HCT116 (cell line): ENCODE measurements at places on chromosomes 6 and 20. TPM values are rescaled to one million over a fixed set of nuclear protein-coding genes. Genes with fewer than 3 reads are reported as not detected.

DNA sequence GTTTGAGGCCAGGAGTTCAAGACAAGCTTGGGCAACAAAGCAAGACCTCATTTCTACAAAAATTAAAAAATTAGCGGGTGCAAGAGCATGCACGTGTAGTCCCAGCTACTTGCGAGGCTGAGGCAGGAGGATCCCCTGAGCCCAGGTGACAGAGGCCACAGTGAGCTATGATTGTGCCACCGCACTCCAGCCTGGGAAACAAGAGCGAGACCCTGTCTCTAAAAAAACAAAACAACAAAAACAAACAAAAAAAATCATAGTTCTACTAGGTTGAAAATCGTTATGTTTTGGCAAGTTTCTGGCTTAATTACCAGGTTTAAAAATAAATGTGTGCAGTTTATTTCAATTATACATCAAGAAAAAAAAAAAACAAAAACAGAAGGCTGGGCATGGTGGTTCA is 2.6 kb downstream of the EIF2S2 start:
- no peaks in the 10 kb centered on the region for H3K27me3 ChIP-seq
- no peak overlapping the region for H3K4me3 ChIP-seq
- H3K4me1 ChIP-seq = peaks cover 7% of the 10 kb centered on the region; the same call in 1 of the 2 replicates
- H3K27ac ChIP-seq = no peak overlapping the region
- peaks cover 18% of the 10 kb centered on the region for H3K36me3 ChIP-seq

- no peak overlapping the region for H3K27ac ChIP-seq
- H3K27me3 ChIP-seq = no peaks in the 10 kb centered on the region
- no peak overlapping the region for H3K4me3 ChIP-seq
- H3K4me1 ChIP-seq = no peaks in the 10 kb centered on the region
Measured at GRCh38 chr6:129546702-129547101, 163.3 kb downstream of the ARHGAP18 start.

GRCh38 chr20:58251979-58252591 is 23.6 kb upstream of the ANKRD60 start:
- no peaks in the 10 kb centered on the region for H3K27me3 ChIP-seq
- peaks cover 14% of the 10 kb centered on the region for H3K4me1 ChIP-seq
- peak; percentile 80 for DNase-seq
- H3K4me3 ChIP-seq = no peak overlapping the region
- peak overlapping the region; percentile 27; the same call in 1 of the 2 replicates for H3K27ac ChIP-seq
- H3K36me3 ChIP-seq = no peaks in the 10 kb centered on the region

- no peak for DNase-seq
- H3K4me3 ChIP-seq = no peak overlapping the region
- no peaks in the 10 kb centered on the region for H3K36me3 ChIP-seq
- no peak overlapping the region for H3K27ac ChIP-seq
- no peaks in the 10 kb centered on the region for H3K4me1 ChIP-seq
- no peaks in the 10 kb centered on the region for H3K27me3 ChIP-seq
Measured at GRCh38 chr6:25886066-25886465, 12.0 kb upstream of the SLC17A3 start.

- H3K27ac ChIP-seq = no peak overlapping the region
- no peak overlapping the region for H3K4me3 ChIP-seq
- H3K4me1 ChIP-seq = no peaks in the 10 kb centered on the region
- peaks cover 39% of the 10 kb centered on the region for H3K36me3 ChIP-seq
Measured at GRCh38 chr6:142173980-142174379, 26.9 kb downstream of the VTA1 start.

DNA sequence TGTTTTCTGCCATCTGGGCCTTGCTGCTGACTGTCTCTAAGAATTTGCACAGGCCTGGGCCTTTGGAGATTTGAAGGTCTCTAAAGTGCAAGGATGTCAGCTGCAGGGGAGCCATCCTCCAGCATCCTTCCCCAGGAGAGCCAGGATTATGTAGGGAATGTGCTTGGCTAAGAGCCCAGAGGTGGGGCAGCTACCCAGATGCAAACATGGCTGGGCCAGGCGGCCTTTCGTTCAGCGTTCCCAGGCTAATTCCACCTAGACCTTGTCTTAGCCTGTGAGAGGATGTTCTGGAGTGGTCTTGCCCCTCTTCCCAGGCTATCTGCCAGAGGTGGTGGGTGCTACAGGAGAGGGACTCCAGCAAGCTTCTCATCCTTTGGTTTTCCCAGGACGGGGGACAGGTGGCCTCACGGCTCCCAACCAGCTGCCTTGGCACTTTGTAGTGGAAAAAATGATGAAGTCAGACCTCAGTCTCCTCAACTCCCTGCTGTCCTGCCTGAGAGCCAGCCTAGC is 7.7 kb upstream of the PTGIS start:
- no peaks in the 10 kb centered on the region for H3K27me3 ChIP-seq
- no peak overlapping the region for H3K4me3 ChIP-seq
- H3K36me3 ChIP-seq = no peaks in the 10 kb centered on the region
- no peak overlapping the region for H3K27ac ChIP-seq
- no peak for DNase-seq

DNA sequence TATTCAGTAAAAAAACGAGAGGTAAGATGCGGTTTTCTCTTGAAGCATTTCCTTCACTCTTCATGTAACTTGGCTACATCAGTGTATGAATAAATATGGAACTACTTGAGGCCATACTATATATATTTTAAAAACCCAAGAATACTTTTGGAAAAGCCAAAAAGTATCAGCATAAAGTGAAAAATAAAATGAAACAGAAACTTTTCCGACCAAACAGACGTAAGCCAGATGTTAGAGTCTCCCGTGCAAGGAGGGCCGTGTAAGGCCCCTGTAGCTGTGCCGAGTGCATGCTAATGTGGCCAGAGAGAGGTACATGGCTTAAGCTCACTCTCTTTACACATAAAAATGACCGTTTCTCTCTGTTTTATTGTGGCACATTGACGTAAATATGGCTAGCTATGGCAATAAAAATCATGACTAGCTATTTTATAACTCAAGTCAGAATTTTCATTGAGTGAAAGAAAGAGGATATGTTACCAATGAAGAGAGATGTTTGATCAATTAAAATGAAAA is 140.1 kb upstream of the GMDS start:
- DNase-seq = no peak
- no peak overlapping the region for H3K4me3 ChIP-seq
- no peaks in the 10 kb centered on the region for H3K4me1 ChIP-seq

GLP1R gene
- total RNA-seq = not detected

BMP2 gene
- 0.15 TPM for total RNA-seq

- no peaks in the 10 kb centered on the region for H3K27me3 ChIP-seq
- H3K27ac ChIP-seq = no peak overlapping the region
- no peak overlapping the region for H3K4me3 ChIP-seq
- H3K36me3 ChIP-seq = no peaks in the 10 kb centered on the region
- peaks cover 7% of the 10 kb centered on the region for H3K4me1 ChIP-seq
Measured at GRCh38 chr20:3739054-3739925, 6.8 kb downstream of the HSPA12B start.

- no peak overlapping the region for H3K4me3 ChIP-seq
- H3K4me1 ChIP-seq = no peaks in the 10 kb centered on the region
- H3K27ac ChIP-seq = no peak overlapping the region
- no peak for DNase-seq
Measured at GRCh38 chr20:62219101-62219991, 732 bp downstream of the HRH3 start.

DNA sequence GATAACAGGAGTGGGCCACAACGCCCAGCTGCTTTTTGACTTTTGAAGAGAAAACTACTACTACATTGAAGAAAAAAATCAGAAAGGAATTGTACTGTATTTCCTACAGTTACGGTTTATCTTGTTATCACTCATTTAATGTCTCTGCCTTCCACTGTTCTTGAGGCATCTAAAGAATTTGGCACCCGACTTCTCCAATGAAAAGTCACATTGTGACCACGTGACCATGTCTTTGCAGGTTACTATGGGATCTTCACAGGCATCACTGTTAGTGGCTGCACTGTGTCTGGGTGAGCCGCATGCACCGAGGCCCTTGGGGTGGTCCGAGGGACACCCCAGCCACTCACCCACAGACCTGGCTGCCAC is 26.8 kb downstream of the RRBP1 start:
- no peaks in the 10 kb centered on the region for H3K27me3 ChIP-seq
- no peak for DNase-seq
- H3K36me3 ChIP-seq = peaks cover 29% of the 10 kb centered on the region
- H3K4me3 ChIP-seq = no peak overlapping the region
- peaks cover 18% of the 10 kb centered on the region for H3K4me1 ChIP-seq

DNA sequence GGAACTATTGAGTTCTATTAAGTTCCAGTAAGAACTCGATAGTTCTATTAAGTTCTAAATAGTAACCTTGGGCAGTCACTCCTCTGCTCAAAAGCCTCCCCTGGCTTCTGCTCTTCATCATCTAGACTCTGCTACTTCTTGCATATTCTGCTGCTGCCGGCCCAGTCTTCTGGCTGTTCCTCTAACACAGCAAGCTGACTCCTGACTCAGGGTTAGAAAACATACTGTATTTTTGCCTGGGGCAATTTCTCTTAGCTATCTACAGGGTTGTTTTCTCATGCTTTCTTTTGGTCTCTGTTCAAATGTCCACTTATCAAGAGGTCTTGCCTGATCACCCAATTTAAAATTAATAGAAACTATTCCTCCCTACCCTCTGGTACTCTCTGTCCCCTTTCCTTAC is 14.6 kb downstream of the SLC25A27 start:
- DNase-seq = no peak
- H3K27me3 ChIP-seq = no peaks in the 10 kb centered on the region
- H3K27ac ChIP-seq = no peak overlapping the region
- H3K4me3 ChIP-seq = no peak overlapping the region
- H3K36me3 ChIP-seq = no peaks in the 10 kb centered on the region

DNA sequence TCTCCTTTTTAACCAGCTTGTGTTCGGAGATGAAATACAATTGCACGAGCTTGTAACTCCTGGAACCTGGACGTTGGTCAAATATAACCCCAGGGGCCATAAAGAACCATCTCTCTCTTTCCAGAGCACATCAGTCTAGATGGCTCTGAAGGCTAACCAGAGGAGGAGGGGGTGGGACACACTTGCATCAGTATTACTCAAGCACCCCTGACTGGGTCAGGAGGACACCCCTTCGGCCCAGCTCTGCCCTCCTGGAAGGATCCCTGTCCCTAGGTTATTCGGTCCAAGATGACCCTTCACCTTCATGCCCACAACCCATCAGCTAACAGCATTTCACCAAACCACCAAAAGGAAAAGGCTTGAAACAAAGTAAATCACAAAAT is 67.1 kb downstream of the FYN start:
- H3K27ac ChIP-seq = no peak overlapping the region
- H3K36me3 ChIP-seq = no peaks in the 10 kb centered on the region
- peaks cover 13% of the 10 kb centered on the region for H3K4me1 ChIP-seq
- no peaks in the 10 kb centered on the region for H3K27me3 ChIP-seq
- no peak overlapping the region for H3K4me3 ChIP-seq

DNA sequence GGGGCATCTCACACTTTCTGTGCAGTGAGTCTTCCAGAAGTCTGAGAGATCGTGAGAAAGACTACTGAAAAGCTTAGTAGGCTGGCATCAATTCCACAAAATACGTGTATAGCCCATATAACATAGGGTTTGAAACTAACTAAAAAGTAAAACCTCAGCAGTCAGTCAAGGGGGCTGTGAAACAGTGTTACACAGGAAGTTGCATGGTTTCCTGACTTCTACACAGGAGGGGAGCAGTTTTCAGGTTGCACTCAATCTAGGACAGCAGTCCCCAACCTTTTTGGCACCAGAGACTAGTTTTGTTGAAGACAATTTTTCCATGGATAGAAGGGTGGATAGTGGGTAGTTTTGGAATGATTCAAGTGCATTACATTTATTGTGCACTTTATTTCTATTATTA is 4.7 kb upstream of the LY86 start:
- no peaks in the 10 kb centered on the region for H3K4me1 ChIP-seq
- H3K36me3 ChIP-seq = no peaks in the 10 kb centered on the region
- no peak overlapping the region for H3K27ac ChIP-seq
- DNase-seq = peak; percentile 41
- no peak overlapping the region for H3K4me3 ChIP-seq
- peaks cover 4% of the 10 kb centered on the region; the same call in 1 of the 2 replicates for H3K27me3 ChIP-seq

RAB32 gene
- not detected for total RNA-seq

DNA sequence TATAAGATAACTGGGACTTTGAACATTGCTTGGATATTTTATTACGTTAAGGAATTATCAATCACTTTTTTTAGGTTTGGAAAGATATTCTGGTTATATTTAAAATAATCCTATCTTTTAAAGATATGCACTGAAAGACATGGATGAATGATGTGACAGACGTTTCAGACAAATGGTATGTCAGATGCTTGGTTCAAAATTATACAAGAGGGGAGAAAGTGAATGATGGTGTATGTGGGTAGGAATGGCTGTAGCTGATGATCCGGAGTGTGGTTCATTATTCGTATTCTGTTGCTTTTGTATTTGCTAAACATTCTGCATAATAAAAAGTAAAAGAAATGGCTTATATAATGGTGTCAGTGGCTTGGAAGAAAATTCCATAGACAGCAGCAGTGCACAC is 51.0 kb upstream of the SNRPB2 start:
- H3K4me1 ChIP-seq = no peaks in the 10 kb centered on the region
- no peak overlapping the region for H3K4me3 ChIP-seq
- no peak for DNase-seq

PLEKHG1 gene
- 10.4 TPM for total RNA-seq

GRCh38 chr6:25359191-25359861 is 80.2 kb downstream of the CARMIL1 start:
- no peak for DNase-seq
- H3K36me3 ChIP-seq = no peaks in the 10 kb centered on the region
- no peak overlapping the region for H3K4me3 ChIP-seq
- no peaks in the 10 kb centered on the region for H3K27me3 ChIP-seq
- peaks cover 15% of the 10 kb centered on the region; the same call in 1 of the 2 replicates for H3K4me1 ChIP-seq

GRCh38 chr6:39590871-39591393 is 134.3 kb downstream of the KIF6 start:
- H3K27ac ChIP-seq = no peak overlapping the region
- peaks cover 32% of the 10 kb centered on the region for H3K27me3 ChIP-seq
- DNase-seq = no peak
- no peak overlapping the region for H3K4me3 ChIP-seq
- no peaks in the 10 kb centered on the region for H3K36me3 ChIP-seq
- H3K4me1 ChIP-seq = no peaks in the 10 kb centered on the region

DNA sequence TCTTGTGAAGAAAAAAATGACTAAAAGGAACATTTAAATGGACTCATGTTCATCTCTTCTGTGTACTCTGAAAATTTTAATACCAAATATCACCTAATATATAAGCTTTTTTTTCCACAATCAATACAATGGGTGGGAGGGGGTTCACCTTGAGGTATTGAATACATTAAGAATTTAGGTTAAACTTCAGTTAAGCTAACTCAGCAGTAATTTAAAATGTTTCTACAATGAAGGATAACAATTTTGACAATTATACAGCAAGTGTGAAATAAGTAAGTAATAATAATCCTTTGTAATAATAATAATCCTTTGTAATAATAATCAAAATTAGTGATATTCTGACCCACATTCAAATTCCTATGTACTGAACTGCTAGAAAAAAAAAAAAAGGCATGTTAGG is 136.0 kb downstream of the PRKN start:
- DNase-seq = no peak
- no peak overlapping the region for H3K4me3 ChIP-seq
- no peak overlapping the region for H3K27ac ChIP-seq
- no peaks in the 10 kb centered on the region for H3K27me3 ChIP-seq
- no peaks in the 10 kb centered on the region for H3K4me1 ChIP-seq

ZSCAN23 gene
- not detected for total RNA-seq

APOM gene
- 2.2 TPM for total RNA-seq

LHFPL5 gene
- 0.71 TPM for total RNA-seq

PRL gene
- total RNA-seq = not detected

- H3K4me3 ChIP-seq = no peak overlapping the region
- no peak for DNase-seq
- H3K27me3 ChIP-seq = peaks cover 34% of the 10 kb centered on the region
- no peak overlapping the region for H3K27ac ChIP-seq
- no peaks in the 10 kb centered on the region for H3K36me3 ChIP-seq
Measured at GRCh38 chr20:58754584-58754983, 62.0 kb downstream of the NPEPL1 start.

GRCh38 chr20:43798291-43799149 is 71.7 kb upstream of the GTSF1L start:
- H3K27me3 ChIP-seq = no peaks in the 10 kb centered on the region
- no peak overlapping the region for H3K27ac ChIP-seq
- H3K36me3 ChIP-seq = no peaks in the 10 kb centered on the region
- DNase-seq = no peak
- H3K4me1 ChIP-seq = peaks cover 2% of the 10 kb centered on the region; the same call in 1 of the 2 replicates

RNF182 gene
- total RNA-seq = 6.5 TPM
